ENCODE measurements at places on chromosomes 11 and 22. TPM values are rescaled to one million over a fixed set of nuclear protein-coding genes. Genes with fewer than 3 reads are reported as not detected.

Gene HEPHL1
- polyA plus RNA-seq = not detected

Gene VPREB1
- not detected for polyA plus RNA-seq

Gene HBE1
- polyA plus RNA-seq = 0.11 TPM

Gene C11orf97
- polyA plus RNA-seq = not detected

Gene RASD2
- polyA plus RNA-seq = 2.1 TPM

Gene C11orf16
- not detected for polyA plus RNA-seq

Gene ANO1
- 6.8 TPM for polyA plus RNA-seq

Gene LIPT2
- 1.5 TPM for polyA plus RNA-seq

Gene MMP1
- 0.05 TPM for polyA plus RNA-seq

Gene LARGE2
- polyA plus RNA-seq = 0.32 TPM

Gene CDC45
- polyA plus RNA-seq = 0.16 TPM

Gene SCUBE1
- 0.34 TPM for polyA plus RNA-seq

Gene TSG101
- 55.2 TPM for polyA plus RNA-seq

Gene ART5
- 1.1 TPM for polyA plus RNA-seq

Gene NEU3
- polyA plus RNA-seq = 5.2 TPM

Gene XKR3
- not detected for polyA plus RNA-seq
